ENCODE measurements at places on chromosomes 3 and 15.

DNA sequence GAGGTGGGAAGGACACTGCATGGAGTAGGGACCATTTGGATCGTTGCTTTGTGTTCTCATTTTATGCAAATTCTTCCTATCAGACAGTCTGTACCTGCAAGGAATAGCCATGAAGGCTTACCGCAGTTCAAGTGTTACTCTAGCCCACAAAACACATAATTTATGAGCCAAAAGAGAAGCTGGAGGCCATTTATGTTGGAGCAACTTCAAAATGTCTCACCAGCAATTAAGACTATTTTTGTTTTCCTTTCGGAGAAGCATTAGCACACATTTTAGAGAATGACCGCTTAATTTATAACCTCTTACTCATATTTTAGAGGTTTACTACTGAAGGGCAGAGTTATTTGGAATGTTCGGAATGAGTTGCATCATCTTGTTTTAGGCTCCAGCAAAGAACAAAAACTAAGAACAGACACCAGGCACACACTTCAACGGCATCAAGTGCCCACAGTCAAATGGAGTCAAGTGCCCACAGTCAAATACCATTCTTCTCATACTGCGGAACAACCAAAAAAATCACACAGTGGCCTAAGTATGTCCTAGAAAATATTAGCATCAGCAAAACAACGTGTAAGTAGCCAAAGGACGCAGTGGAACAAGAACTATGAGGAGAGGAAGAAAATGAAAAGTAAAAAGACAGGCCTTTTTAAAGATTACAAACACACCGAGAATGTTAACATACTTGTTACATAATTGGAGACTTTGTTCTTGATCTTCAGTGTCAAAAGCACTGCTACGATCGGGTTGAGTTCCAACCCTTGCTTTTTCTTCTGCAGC, 17.5 kb upstream of the GOLGA8J start:
- no peak for DNase-seq

GRCh38 chr3:192188218-192188835, 539.0 kb downstream of the FGF12 start:
- DNase-seq: peak; percentile 84

GRCh38 chr3:39281533-39281932, 1.7 kb upstream of the CX3CR1 start:
- DNase-seq: no peak

- peak; percentile 1 for DNase-seq
Observed at GRCh38 chr15:52496776-52497470, 31.8 kb downstream of the MYO5A start.

DNA sequence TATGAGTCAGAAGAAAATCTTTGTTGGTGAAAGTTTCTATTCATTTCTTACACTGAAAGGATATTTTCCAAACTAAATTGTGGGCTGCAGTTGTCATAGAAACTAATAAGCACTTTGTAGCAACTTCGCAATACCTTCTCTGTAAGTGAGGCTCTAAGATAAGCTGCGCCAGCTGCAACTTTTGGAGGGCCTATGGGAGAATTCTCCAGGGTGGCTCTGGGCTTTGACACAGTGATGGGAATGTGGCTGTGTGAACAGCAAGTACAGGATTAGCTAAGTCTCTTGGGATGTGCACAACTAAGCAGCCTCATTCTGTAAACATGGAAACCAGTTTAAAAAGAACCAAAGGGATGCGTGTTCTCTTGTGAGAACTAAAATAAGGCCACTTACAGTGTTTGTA, 124.6 kb upstream of the SGO1 start:
- DNase-seq: no peak

DNA sequence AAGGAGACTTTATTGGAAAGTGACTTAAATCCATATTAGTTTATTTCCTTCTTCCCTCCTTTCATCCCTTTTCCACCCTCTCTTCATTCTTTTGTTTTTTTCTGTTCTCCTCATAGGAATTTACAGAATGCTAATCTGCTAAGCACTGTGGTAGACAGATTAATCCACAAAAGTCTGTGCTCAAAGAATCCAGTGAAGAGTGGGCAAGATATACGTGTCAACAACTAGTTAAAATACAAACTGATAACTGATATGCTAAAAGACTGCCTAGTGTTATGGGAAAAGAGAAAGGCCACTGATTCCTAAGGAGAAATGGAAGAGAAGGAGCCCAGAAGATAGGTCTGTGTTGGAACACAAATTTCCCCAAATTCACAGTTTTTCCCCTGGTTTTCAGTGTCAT, 202.2 kb downstream of the MBNL1 start:
- no peak for DNase-seq

DNA sequence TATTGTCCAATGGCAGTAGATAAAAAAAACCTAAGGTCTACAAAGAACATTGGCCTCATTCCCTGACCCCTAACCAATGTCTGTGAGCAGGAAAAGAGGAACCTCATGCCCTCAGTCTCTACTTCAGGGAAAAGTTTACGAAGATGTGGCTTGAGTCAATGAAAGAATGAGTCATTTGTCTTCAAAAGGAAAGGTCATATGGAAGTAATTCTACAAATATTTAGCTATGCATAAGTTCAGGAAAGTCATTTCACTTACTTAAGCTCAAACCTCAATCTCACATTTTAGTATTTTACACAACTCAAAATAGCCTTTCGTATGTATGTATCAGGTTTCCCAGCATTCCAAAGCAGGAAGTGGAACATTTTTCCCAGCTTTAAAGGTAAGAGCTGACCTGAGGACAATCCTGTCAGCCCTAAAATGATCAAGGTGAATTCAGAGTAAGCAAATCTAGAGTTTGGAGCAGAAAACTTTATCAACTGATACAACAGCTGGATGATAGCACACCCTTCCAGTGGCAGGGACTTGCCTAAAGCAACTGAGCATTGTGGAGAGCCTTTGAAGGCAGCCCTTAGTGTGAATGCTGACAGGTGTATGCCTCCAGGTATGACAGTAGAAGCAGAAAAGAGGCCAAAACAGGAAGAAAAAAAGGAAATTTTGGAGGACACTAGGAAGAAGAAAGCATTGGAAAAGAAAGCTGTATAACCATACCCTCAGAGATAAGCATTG, 53.9 kb upstream of the ACKR4 start:
- peak; percentile 17 for DNase-seq

GRCh38 chr3:154089421-154090420, 31.5 kb upstream of the ARHGEF26 start:
- peak; percentile 63 for DNase-seq

DNA sequence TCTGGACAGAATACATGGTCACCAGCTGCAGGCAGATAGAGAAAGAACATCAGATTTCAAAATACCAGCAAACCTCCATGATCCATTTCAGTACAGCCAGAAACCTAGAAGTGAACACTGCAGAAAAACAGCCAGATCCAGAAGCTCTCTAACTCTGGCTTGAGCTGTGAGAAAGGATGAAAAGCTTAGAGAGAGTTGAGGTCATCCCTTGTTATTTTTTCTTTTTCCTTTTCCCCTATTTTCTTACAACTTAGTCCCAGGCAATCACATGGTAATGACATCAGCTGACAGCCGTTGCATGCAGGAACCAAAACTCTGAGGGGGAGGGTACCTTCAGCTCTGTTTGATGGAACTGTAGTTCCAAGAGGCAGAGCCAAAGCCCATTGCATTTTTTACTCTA, 113.2 kb downstream of the TCF12 start:
- DNase-seq: no peak

DNA sequence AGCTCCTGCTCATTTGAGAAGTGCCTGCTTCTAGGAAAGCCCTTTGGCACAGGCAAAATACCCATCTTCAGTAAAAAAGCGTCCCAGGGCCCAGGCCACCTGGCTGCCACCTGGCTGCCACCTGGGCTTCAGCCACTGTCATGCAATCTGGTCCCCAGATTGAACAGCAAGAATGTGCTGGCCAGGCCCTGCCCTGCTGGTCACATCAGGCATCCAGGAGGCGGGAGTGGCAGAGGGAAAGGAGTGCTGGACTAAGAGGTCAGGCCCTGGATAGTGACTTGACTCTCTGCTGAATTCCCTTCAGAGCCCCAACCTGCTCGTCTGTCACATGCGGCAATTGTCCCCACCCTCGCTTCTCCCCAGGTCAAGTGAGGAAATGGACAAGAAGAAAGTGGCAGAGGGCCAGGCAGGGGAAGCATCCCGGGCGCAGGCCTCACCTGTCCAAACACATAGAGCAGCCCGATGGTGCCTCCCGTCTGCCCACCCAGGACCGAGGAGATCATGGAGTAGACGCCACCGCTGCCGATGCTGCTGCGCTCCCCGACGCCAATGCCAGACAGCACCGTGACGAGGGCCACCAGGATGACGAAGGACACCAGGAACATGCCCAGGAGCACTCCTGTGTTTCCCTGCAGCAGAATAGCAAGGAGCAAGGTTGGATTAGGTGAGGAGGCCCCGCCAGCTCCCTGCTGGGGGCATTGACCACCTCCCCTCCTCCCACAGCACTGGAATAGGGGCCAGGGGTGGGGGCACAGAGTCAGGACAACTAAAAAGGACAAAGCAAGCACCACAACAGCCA, 25.5 kb downstream of the SLC12A8 start:
- DNase-seq: no peak

DNA sequence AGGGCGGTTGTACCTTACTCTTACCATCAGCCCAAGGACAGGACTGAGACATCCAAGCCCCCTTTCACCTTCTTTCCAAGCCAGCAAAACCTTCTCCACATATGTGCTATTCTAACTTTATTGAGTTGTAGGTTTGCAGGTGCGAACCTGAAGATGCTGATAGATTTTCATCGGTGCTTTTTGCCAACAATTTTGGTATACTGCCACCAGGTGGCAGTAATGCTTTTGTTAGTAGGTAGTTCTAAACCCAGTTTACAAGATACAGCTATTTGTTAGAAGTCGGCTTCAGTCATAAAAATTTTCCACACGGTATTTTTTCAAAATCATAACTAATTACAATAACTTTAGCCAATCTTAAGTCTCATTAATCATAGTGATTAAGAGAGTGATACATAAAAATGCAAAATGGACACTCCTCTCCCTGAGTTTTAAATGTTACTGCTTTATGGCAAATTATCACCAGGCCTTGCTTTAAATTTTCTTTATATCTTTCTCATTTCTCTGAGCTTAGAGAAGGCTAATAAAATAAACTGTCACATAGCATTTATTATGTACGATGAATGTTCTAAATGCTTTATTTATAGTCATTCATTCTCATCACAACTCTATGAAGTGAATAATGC, 636 bp downstream of the TBC1D21 start:
- peak; percentile 41 for DNase-seq

DNA sequence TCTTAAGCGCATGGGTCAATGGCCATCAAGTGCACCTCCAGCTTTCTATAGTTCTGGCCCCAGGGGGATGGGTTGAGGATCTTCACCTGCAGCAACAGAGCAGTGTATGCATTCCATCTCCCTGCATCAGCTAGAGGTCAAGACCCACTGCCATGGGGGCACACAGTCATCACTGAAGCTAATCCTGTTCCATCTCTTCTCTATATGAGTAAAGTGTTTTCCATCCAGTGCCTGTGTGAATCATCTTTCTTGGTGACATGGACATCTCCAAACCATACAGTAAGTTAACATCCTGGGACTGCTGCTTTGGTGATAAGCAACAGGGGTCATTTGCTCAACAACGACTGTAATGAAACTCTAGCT, 4.4 kb upstream of the ENTPD3 start:
- no peak for DNase-seq

DNA sequence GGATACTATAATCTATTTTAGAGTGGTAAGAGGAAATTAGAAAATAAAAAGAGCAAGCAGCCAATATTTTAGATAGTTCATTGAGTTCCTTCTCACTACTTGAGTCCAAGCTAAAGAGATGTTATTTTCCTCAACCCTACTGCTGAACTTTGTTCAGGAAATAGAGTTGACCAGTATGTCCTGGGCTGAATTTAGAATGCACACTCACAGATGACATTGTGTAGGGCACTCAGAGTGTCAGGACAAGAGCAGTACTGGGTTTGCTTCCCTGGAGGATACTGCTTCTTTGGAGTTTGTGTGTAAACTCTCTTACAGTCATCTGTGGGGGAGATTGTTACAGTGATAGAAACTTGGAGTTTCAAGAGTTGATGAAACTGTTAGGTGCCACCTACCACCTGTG, 80.0 kb upstream of the AGBL1 start:
- DNase-seq: no peak
